Stimulated activated CD4-positive, alpha-beta T cell treated with anti-CD3 and anti-CD28 coated beads, Interleukin-2, amount 100 ng/mL, for 48 hours (primary cell): ENCODE measurements at places on chromosomes 7 and 10.

GRCh38 chr10:76902949-76903348 lies 734.7 kb downstream of the KCNMA1 start:
- DNase-seq, result no peak

- no peak for DNase-seq
Observed at GRCh38 chr7:132205509-132205908, 370.8 kb downstream of the PLXNA4 start.

DNA sequence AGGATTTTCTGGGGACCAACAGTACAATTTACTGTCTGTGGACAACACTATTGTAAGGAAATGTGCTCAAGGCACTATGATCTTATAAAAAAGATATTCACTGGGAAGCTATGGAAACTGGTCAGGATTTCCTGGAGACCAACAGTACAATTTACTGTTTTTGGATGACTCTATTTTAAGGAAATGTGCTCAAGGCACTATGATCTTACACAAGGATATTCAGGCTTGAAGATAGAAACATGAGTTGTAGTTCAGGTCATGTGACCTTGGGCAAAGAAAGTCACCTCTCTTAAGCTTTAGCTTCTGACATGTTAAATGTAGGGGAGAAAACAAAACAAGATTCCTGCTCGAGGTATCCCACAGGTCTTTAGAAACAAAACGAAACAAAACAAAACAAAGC lies 1.7 kb upstream of the ITPRID1 start:
- DNase-seq, result no peak

GRCh38 chr7:112400141-112400540 lies 50.1 kb upstream of the IFRD1 start:
- DNase-seq, result no peak
